ENCODE measurements at places on chromosomes 2 and 18.

DNA sequence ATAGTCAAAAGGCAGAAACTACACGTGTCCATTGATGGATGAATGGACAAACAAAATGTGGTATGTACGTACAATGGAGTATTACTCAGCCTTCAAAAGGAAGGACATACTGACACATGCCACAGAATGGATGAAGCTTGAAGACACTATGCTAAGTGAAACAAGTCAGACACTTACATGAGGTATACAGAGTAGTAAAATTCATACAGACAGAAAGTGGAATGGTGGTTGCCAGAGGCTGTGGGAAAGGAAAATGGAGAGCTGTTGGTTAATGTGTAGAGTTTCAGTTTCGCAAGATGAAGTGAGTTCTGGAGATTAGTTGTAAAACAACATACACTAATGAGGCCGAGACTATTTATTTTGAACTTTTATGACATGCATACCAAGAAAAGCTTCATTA is 67.4 kb upstream of the EPB41L3 start:
- DNase-seq, result no peak

GRCh38 chr2:54404270-54404669 is 51.9 kb upstream of the SPTBN1 start:
- no peak for DNase-seq

DNA sequence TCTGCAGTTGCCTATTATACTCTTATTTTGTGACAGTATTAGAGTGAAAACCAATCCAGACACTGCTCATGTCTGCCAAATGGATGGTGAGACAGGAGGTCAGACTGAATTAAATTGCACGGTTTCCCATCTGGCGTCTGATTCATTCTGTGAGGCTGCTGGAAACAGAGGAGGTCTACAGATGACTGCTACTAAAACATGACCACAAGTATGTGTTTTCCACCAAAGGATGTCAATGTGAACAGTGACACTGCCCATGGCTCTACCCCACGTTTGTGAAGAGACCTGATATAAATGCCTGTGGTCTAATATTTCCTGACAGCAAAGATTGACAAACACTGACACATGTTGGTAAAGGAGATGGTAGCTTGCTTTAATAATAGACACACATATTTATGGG is 104.3 kb upstream of the ST6GAL2 start:
- DNase-seq, result no peak

GRCh38 chr2:24984912-24985311 is 13.2 kb upstream of the DNAJC27 start:
- no peak for DNase-seq

- no peak for DNase-seq
Measured at GRCh38 chr2:69296421-69296820, 90.6 kb downstream of the GFPT1 start.

DNA sequence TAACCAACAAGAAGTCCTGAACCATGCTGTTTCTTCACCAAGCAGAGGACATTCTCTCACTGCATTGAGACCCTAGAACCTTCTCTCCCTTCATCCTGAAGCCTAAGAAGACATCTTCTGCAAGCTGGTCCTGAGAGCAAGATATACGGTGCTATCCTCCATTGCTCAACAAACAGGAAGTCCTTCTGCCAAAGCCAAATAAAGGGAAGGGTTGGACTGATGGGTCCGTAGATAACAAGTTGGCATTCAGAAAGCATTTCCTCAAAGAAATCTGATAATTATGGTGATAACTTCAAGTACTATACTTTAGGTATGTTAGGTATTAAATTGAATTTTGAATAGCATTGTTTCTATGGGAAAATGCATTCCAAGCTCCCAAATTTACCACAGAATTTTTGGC is 23.3 kb downstream of the GRB14 start:
- no peak for DNase-seq

DNA sequence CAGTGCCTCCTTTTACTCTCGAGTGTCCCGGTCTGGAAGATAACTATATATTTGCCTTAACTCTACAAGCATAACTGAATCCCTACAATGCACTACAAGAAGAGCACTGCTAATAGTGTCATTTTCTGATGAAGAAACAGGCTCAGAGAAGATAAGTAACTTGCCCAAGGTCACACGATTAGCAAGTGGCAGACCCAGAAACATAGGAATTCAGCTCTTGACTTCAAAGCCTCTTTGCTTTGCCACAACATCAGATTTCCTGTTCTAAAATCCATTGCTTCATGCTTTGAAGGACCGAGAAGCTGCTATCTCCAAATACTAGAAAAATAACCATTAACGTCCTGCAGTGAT is 65.6 kb downstream of the HS1BP3 start:
- no peak for DNase-seq

DNA sequence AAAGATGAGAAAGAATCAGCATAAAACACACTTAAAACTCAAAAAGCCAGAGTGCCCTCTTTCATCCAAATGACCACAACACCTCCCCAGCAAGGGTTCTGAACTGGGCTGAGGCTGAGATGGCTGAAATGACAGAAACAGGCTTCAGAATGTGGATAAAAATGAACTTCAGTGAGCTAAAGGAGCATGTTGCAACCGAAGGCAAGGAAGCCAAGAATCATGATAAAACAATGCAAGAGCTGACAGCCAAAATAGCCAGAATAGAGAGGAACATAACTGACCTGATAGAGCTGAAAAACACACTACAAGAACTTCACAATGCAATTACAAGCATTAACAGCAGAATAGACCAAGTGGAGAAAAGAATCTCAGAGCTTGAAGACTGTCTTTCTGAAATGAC is 12.2 kb upstream of the PSMA8 start:
- no peak for DNase-seq

- no peak for DNase-seq
Measured at GRCh38 chr2:145040433-145040832, 520.5 kb upstream of the ZEB2 start.

GRCh38 chr2:149329068-149329467 is 1.3 kb upstream of the LYPD6 start:
- no peak for DNase-seq

- no peak for DNase-seq
Measured at GRCh38 chr2:195848119-195848899, 191.3 kb downstream of the SLC39A10 start.

GRCh38 chr18:46352520-46353250 is 248.5 kb downstream of the HAUS1 start:
- DNase-seq, result no peak

DNA sequence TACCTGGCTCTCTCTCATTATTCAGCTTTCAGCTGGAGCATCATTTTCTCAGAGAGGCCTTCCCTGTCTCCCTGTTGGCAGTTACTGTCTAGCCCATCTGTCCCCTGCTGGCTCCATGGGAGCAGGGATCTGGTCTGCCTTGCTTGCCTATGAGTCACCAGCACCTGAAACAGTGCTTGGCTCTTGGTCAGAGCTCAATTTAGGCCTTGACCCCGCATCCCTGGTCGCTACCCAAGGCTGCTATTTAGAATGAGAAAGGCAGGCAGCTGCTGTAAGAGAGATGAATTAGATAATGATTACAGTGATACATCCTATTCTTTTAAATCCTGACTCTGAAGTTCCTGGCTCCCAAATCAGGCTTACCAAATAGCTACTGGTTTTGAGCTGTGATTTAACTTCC is 32.9 kb downstream of the KCNE4 start:
- DNase-seq, result no peak

All from LoVo (cell line).